ENCODE measurements at places on chromosomes 5 and 9.

GRCh38 chr5:30981576-30981975, 211.9 kb upstream of the CDH6 start:
- peak; percentile 18 for DNase-seq

DNA sequence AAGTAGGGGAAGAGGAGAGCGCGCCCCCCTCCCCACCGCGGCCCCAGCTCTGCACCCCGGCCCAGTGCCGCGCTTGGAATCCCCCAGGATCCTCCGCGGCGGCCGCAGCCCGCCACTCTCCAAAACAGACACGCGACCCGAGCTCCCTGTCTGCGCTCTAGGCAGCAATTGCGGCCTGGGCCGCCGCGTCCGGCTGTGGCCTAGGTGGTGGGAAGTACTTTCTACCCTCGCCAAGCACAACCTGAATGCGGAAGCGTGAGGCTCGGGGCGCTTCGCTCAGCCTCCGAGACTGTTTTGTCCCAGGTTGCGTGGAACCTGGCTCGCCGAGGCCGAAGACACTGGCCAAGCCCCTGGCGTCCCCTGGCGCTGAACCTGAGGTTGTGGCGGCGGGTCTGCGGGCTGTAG, 3.3 kb upstream of the FOXB2 start:
- DNase-seq: no peak

GRCh38 chr5:31100781-31101310, 92.6 kb upstream of the CDH6 start:
- DNase-seq: no peak

GRCh38 chr5:145906401-145906800, 30.0 kb upstream of the SH3RF2 start:
- no peak for DNase-seq

- DNase-seq: peak; percentile 93
These were observed 10.4 kb downstream of the UIMC1 start for GRCh38 chr5:176995896-176996767.

- DNase-seq: no peak
These were observed 13.6 kb upstream of the HAVCR1 start for GRCh38 chr5:157072508-157072907.

GRCh38 chr9:80062567-80062966, 490.8 kb downstream of the TLE4 start:
- DNase-seq: no peak

GRCh38 chr9:70420441-70421271, 6.2 kb upstream of the KLF9 start:
- peak; percentile 96 for DNase-seq

GRCh38 chr9:21081999-21082398, 4.3 kb upstream of the IFNB1 start:
- DNase-seq: no peak

- DNase-seq: peak; percentile 74
These were observed 266.0 kb upstream of the TRIM32 start for GRCh38 chr9:116420993-116421538.

- DNase-seq: peak; percentile 3
These were observed 52.1 kb downstream of the EPB41L4A start for GRCh38 chr5:112366987-112367386.

DNA sequence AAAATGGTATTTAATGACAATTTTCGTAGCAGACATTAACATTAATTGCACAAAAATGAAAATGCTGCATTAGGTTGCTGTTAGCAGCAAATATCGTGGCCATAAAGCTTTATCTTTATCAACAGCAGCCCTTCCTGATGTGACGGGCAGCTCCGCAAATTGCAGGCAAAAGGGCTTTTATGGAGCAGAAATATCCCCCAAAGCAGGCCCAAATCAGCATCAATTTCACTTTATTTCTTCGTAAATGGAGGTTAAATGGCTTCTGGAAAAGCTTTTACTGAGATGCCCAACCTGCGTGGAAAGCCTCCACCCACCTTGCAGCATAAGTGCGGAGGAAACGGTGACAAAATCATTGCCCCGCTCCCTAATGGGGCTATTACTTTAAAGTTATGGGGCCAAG, 77.9 kb upstream of the BARHL1 start:
- no peak for DNase-seq

GRCh38 chr9:19137282-19137681, 10.0 kb upstream of the PLIN2 start:
- peak; percentile 78 for DNase-seq

DNA sequence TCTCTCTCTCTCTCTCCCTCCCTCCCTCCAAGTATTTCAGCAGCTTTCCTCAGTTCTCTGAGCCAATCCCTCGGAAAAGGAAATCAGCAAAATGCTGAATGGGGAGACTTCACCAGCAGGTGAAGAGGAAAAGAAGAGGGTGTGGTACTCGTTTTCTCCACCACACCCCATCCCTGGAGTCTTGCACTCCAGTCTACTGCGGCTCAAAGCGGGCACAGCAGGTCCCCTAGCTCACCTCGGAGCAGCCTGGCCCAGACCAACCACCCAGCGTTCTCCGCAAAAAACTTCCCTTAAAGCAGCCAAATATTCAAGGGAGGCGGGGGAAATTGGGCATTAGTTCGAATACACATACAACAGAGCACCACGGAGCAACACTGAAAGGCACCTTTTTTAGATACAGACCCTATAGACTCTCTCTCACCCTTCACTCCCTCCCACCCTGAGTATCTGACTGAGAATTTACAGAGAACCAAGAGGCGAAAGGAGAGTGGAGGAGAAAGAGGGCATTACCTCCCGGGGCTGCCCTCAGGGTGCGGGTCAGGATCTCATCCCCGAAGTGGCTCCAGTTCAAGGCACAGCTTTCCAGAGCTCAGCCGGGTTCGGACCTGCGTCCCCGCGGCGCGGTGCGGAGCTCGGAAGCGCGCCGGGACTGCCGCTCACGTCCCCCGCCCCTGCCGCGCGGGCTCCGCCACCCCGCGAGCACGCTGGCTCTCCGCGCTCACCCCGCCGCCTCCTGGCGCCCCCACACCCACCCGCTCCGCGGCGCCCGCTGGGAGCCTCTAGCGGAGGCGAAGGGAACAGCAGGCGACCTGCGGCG, 1638.5 kb upstream of the C9orf72 start:
- DNase-seq: no peak

- peak; percentile 89 for DNase-seq
These were observed 18.7 kb upstream of the PTPDC1 start for GRCh38 chr9:94065535-94065961.

DNA sequence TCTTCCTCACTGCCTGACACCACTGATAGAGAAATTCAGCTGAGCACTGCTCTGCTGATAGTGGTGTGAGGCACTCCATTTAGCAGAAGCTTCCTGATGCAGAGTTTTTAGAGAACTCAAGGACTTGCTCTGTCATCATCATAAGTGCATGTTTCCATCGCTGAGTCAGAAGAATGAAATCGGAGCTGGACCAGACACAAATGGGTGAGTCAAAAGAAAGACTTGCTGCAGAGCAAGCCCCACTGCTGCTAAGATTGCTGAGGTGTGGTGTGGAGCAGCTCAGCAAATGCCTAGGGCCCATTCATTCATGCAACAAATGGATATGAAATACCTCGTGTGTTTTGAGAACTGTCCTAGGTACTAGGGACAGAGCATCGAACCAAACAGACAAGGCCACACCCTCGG, 410.2 kb upstream of the SLC30A5 start:
- DNase-seq: peak; percentile 94

DNA sequence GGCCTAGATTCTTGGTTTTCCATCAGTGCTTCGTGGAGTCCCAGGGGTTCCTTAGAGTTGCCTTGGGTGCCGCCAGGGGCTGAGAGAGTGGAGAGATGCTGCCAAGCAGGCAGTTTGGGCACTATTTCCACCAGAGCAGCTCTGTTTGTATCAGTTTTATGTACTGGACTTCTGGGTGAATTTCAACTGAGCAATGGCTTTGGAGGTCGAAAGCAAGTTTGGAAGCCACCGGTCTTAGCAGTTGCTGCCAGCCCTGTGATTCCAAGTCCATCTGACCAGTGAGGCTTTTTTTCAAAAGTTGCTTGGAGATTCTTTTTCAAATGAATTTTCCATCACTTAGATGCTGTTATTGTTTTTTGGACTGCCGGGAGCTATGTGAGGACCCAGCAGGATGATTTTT, 68.5 kb downstream of the ANGPTL2 start:
- no peak for DNase-seq
